Activated naive CD4-positive, alpha-beta T cell treated with Interleukin-2 at 50 U/mL for 16 hours (primary cell): ENCODE measurements at places on chromosomes 1 and 21.

GRCh38 chr1:168833362-168833761 lies 104.4 kb upstream of the DPT start:
- no peak for DNase-seq

- no peak for DNase-seq
These were observed 52.2 kb downstream of the EPB41 start for GRCh38 chr1:28966617-28967016.

DNA sequence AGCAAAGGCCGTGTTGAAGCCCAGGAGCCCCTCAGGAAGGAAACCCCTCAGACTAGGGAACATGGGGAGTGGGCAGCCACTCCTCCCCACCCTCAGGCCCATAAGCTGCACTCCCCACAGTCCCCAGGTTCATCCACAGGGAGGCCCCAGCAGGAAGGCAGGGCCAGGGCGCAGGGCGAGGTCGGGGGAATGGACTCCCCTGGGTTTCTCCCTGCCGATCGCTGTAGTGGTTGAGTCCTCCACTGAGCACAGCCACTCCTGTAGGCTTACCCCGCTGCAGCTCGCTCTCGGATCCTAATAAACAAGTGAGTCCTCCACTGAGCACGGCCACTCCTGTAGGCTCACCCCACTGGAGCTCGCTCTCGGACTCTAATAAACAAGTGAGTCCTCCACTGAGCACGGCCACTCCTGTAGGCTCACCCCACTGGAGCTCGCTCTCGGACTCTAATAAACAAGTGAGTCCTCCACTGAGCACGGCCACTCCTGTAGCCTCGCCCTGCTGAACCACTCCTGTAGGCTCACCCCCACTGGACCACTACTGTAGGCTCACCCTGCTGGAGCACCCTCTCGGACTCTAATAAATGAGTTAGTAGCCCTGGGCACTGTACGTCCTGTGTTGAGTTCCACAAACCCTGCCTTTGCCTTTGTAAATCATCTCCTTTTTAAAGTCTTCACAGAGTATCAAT lies 16.2 kb upstream of the COL18A1 start:
- no peak for DNase-seq

DNA sequence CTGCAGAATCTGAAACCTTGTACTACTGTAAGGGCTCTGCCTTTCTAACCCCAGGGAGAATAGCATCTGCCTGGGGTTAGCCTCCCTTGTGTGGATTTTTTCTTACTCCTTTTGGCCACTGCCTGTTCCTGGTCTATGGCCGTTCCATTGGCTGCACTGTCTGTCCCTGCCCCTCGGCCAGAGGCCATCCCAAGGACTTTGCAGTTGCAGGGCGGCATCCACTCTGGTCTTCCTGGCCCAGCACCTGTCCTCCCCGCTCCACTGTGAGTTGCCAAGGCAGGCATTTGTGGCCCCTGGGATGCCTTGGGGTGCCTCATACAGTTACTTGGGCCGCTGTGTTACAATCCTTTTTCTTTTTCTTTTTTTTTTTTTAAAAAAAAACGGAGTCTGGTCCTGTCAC lies 45.8 kb downstream of the PDE9A start:
- no peak for DNase-seq

- DNase-seq, result no peak
These were observed 46.5 kb upstream of the COL6A2 start for GRCh38 chr21:46051379-46051770.

DNA sequence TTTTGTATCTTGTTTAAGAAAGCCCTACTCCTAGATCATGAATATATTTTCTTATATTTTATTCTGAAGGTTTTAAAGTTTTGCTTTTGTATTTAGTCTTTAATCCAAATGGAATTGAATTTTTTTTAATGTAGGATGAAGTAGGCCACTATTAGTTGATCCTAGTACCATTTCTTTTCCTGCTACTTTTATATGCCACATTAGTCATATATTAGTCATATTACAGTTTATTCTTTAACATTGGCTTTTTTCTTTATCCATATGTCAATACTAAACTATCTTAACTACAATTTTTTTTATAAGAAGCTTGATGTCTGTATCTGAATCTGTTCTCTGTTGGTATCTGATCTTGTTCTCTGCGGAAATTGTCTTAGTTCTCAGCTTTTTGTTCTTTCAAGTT lies 48.8 kb downstream of the MAN1A2 start:
- DNase-seq, result no peak

DNA sequence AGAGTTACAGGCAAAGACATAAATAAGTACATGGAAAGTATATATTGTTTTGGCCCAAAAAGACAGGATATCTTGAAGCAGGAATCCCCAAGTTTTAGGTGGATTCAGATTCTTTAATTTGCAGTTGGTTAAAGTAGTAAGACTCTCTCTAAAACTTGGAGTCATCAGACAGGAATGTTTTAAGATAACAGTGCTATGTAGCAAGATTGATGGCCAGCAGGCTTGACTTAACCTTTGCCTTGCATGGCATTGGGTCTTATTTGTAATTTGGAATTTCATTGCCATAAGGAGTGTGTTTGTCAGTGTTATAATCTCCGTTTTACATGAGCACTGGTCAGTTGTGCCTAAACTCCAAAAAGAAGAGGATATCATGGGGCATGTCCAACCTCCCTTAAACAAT lies 727.6 kb upstream of the CHRM3 start:
- DNase-seq, result no peak

- no peak for DNase-seq
These were observed 80.5 kb downstream of the OMA1 start for GRCh38 chr1:58465825-58466629.
